ENCODE measurements at places on chromosomes 11 and 22.

DNA sequence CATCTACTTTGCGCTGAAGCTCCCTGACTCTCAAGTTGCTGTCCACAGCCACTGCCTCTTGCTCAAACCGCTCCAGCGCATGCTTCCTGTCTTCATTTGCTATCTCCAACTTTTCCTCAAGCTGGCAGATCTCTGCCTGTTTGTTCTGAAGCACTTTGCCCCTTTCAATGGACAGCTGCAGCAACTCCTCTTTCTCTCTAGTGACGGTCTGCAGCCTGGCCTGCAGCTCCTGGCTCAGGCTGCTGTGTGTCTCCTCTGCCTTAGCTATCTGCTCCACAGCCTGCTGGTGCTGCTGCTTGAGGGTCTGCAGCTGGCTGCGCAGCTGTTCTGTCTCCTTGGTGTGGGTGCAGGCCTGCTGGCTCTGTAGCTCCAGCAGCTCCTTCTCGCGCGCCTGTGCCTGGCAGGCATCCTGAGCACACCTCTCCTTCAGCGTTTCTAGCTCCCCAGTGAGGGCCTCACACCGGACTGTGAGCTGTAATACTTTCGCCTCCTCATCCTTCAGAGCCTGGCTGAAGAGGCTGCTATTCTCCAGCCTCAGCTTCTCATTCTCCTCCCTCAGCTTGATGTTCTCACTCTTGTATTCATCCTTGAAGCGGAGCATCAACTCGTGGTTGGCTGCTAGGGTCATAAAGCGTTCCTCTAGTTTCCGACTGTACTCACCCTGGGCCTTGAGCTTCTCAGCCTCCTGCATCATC, 723 bp downstream of the CCDC89 start:
- peak; percentile 29 for DNase-seq

DNA sequence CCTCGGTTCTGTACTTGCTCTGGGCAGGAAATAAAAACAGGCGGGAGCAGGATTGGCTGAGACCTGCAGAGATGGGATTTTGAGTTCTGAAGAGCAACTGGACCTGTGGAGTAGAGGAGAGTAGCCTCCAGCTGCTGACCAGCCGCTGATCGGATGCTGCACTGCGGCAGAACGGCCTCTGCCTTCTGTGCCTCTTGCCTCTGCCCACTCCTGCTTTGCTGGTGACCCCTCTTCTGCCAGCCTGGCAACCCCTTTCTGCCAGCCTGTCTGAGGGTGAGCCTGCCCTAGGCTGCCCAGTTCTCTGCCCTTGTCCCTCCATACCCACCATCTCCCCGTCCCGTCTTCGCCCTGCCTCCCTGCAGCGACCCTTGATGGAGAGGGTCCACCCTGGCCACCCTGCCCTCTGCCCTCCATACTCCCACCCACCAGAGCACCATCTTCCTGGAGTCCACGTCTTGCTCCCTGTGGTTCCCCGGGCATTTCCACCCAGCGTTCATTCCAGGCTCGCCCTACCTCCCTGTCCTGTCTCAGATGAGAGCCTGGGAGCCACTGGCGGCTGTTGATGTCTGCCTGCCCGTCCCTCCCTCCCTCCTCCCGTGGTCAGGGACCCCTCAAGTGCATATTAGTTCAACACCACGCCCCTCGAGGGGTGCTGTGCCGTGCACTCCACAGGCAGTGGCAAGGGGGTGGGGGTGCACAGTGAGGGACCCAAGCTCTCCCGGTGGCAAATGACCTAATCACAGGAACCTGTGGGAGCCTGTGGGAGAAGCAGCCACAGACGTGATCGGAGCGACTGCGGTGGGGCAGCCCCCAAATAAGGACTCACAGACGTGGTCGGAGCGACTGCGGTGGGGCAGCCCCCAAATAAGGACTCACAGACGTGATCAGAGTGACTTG, 863.3 kb downstream of the TBC1D22A start:
- no peak for DNase-seq

DNA sequence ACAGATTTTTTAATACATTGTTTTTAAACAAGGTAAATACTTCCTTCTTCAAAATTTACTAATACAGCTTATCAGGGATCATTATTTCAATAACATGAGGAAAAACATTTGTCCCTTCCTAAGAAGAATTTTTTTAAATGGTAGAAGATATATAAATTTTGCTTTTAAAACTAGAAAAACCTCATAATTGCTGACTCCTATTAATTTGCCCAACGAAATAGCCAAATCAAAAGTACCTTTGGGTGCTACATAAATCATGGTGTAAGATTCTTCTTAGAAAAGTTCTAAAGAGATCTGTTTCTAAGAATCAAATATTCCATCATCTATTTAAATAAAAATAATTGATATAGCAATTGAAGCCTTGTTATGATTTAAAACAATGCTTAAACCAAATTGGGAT, 54.9 kb downstream of the CEP57 start:
- no peak for DNase-seq

- DNase-seq = no peak
Observed at GRCh38 chr11:129191649-129192048, 476 bp downstream of the ARHGAP32 start.

GRCh38 chr11:132142121-132142520, 771.7 kb downstream of the NTM start:
- DNase-seq = no peak

GRCh38 chr11:32594272-32594671, 10.6 kb downstream of the EIF3M start:
- DNase-seq = no peak

DNA sequence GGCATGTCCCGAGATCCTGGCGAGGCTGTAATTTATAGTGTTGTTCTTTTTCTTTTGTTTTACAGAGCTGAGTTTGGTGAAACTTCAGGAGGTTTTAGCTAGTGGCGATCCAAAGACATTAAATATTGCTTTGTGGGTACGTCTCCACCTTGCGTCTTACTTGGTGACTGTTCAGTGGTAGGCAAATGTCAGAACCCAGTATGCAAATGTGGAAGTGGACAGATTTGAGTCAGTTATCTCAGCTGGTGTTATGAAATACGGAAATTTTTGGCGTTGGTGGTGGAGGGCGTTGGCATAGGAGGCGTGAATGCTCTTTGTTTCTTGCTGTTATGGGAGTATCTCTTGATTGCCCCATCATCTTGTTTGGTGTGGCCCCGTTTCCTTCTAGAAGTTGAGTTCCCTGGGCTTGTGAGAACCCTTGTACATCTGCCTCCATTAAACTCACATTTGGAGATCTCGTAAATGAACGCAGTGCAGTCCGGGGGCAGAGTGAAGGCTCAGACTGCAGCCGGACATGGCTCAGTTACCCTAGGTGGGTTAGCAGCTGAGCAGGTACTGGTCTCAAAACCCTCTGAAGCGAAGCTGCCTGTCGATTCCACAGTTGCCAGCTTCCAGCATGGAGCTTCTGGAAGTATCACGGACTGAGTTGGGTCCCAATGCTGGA, 39.9 kb downstream of the PTPRJ start:
- no peak for DNase-seq

Data from pons (tissue), 1 donor.